Midbrain (tissue), 1 donor: ENCODE measurements at places on chromosomes 6 and 20.

GRCh38 chr6:111646942-111647341 is 41.3 kb upstream of the TRAF3IP2 start:
- no peak for DNase-seq

GRCh38 chr20:62805155-62805710 is 598 bp downstream of the OGFR start:
- no peak for DNase-seq

DNA sequence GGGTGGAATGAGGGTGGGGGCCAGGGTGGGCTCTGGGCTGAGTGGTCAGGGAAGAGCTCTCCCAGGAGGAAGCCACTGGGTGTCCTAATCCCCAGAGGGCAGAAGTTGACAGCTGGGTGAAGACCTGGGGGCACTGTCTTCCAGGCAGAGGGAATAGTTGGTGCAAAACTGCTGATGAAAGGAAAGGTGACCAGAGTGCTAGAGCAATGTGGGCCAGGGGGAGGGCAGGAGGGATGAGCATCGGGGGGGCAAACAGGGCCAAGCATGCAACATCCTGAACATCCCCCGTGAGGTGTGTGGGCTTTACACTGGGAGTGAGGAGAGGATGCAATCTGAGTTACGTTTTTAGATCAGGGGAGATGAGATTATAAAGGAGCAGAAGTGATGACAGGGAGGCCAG is 97.8 kb downstream of the NOL4L start:
- no peak for DNase-seq

- no peak for DNase-seq
Measured at GRCh38 chr6:15464211-15464725, 198.6 kb downstream of the DTNBP1 start.

DNA sequence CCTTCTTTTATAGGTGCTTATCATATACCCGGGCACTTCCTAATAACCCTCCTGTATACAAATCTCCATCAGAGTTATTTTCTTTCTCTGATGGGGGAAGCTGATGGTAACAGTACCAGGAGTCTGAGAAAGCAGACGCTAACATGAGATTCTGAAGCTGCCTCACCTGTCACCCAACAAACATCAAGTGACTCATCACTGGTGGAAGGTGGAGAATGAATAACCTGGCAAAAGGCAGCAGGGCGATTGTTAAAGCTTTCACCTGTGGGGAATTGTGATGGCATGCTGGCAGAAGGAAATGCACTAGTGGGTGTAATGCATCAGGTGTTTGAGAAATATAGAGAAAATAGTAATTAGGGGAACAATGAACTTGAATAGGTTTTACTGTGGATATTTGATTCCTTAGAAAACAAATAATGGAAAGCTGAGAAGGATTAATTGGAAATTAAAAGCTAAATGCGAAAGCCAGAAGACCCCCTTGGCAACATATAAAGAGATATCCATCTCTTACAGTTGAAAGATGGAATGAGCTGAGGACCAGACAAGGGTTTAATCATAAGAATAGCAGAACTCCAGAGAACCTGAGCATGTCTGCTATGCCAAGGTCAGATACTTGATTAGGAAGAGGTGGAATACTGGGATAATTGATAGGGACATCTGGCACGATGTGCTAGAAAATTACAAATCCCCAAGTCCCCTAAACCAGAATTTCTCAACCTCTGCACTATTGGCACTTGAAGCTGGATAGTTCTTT is 517.1 kb downstream of the PKHD1 start:
- DNase-seq = no peak

DNA sequence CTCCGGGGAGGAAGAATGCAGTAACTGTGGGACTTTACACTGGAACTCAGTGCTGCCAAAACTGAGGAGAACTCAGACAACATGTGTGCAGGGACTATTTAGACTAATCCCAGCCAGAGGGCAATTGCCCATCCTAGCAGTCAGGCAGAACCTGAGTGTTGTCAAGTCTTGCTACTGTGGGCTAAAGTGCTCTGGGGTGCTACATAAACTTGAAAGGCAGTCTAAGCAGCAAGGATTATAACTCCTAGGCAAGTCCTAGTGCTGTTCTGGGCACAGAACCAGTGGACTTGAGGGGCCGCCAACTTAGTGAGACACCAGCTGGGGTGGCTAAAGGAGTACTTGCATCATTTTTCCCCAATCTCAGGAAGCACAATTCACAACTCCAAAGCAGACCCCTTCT is 363.8 kb upstream of the PTCHD4 start:
- DNase-seq = no peak

DNA sequence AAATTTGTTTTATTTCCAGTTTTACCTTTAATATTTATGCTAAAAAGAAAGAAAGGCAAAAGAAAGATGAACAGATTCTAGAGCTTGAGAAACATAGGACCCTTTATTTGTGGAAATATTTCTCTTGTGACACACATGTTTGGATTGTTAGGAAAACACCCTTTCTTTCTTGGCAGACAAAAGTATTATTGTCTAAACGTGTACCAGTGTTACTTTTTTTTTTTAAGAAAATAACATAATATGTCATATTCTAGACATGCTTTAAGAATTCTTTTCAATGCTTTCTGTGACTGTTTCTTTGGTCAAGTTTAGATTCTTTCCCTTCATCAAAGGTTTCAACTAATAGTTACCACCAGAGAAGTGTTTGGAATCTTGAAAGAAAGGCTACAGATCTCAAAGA is 183.4 kb upstream of the CNR1 start:
- DNase-seq = no peak

- DNase-seq = no peak
Measured at GRCh38 chr6:22852101-22852500, 282.7 kb downstream of the HDGFL1 start.

DNA sequence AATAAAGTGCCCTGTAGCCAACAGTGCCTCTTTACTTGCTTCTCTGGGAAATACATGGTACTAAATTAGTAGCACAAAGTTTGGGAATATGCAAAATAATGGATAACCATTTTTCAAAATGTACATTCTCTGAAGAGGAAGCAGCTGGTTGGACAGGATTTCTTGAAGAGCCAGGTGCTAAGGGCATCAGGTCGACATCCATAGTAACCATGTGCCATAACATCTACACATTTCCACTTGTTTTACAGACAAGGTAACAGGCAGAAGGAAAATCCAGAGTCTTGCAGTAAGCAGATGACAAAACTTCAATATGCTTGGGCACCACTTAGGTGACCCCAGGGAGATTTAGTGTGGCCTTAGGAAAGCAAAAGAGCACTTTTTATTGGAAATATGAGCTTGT is 36.5 kb upstream of the SMIM28 start:
- DNase-seq = no peak

DNA sequence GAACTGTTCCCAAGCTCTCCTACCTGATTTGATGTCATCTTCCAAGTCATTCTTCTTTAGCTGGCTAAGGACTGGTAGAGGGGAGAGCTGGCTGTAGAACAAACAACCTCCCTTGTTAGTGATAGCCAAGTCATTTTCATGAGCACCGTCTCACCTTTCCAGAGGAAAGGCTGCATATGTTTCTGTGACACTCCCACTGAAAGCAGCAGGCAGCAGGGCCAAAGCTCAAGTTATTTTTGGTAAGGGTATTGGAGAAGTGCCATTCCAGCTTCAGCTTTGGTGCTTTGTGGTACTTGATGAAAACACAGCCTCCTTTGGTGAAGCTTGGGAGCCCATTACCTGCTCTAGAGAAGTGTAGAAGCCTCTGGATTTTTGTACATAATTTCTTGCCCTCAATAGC is 5.4 kb upstream of the DOK5 start:
- DNase-seq = no peak

- no peak for DNase-seq
Measured at GRCh38 chr6:7543789-7544424, 2.4 kb downstream of the DSP start.

DNA sequence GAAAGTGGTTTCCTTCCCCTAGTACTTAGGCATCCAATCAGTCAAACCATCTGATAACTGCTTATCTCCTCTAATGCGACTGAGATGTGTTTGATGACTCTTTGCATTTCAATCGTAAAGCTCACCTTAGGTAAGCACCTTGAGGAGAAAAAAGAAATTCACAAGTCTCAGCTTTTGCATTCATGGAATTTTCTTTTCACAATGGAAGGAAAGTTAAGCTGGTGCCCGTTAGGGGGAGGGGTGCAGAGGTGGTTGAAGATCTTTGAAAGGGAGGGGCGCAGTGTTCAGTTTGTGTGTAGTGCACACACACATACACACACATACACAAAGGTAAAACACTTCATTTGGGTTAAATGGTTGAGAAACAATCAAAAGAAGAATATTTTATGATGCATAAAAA is 87.1 kb upstream of the SALL4 start:
- no peak for DNase-seq

DNA sequence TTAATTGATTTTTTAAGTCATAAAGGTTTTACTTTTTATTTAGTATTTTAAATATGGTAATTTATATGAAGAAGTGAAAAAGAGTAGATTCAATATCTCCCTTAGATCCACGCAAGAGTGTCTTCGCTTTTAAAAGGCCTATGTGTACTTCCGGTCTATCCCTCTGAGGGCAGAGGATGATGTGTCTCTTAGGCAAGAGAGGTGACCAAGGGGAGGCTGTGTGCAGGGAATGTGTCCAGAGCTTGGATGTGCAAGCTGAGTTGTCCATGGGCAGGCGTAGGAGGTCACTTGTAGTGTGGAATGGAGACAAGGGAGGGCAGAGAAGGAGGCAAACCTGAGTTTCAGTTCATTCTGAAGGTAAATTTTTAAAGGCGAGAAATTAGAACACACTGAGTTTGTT is 113.9 kb downstream of the CRYBG1 start:
- DNase-seq = no peak

DNA sequence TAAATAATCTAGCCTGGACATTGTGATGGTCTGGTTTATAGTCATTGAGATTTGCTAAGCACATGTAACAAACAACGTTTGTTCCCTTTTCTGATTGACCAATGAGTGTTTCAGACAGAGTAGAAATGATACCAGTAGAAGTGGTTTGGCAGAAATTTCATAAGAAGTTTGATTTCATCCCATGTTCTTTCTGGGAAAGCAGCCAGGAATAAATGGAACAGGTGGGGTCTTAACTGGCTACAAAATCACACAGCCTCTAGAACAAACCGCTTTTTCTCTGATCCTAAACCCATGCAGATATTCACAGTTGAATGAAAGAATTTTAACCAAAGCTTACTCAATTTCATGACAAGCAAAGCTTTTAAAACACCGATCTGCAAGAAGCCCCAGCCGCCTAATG is 227.5 kb downstream of the UST start:
- DNase-seq = no peak

- DNase-seq = no peak
Measured at GRCh38 chr6:156832669-156833068, 55.5 kb downstream of the ARID1B start.

DNA sequence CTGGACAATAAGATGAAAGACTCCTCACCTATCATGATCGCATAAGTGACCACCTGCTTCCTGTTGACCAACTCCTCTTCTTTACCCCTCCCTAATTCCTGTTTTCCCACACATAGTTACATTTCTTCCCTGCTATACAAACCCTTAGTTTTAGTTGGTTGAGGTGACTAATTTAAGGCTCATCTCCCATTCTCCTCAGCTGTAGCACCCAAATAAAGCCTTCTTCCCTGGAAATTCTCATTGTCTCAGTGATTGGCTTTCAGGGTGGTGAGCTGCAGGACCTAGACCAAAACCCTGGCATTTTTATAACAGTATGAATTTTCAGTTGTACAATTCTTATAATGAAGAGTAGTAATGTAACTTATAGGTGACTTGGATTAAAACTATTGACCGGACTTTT is 2.1 kb downstream of the FKBP1C start:
- no peak for DNase-seq

DNA sequence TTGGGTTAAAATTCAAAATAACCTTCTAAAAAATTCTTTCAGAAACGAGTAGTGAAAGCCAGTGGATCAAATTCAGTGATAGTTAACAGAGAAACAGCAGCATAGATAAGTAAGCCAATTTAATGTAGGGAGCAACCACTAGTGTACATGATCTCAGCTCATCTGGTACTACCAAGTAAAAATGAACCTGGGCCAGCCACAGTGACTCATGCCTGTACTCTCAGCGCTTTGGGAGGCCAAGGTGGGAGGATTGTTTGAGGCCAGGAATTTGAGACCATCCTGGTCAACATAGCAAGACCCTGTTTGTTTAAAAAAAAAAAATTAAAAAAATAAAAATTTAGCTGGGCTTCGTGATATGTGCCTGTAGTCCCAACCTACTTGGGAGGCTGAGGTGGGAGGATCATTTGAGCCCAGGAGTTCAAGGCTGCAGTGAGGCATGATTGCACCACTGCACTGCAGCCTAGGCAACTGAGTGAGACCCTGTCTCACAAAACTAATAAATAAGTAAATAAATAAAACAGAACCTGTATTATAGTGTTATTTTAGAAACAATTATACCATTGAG is 32.4 kb downstream of the CBFA2T2 start:
- no peak for DNase-seq

- peak; percentile 49 for DNase-seq
Measured at GRCh38 chr6:53795702-53796450, 1.1 kb downstream of the LRRC1 start.

- no peak for DNase-seq
Measured at GRCh38 chr6:11092668-11093375, 812 bp upstream of the SMIM13 start.

- no peak for DNase-seq
Measured at GRCh38 chr20:2794202-2794748, 6.2 kb downstream of the CPXM1 start.

GRCh38 chr6:5967594-5967993 is 39.1 kb downstream of the NRN1 start:
- no peak for DNase-seq

- DNase-seq = no peak
Measured at GRCh38 chr6:116090251-116090650, 10.4 kb upstream of the NT5DC1 start.

DNA sequence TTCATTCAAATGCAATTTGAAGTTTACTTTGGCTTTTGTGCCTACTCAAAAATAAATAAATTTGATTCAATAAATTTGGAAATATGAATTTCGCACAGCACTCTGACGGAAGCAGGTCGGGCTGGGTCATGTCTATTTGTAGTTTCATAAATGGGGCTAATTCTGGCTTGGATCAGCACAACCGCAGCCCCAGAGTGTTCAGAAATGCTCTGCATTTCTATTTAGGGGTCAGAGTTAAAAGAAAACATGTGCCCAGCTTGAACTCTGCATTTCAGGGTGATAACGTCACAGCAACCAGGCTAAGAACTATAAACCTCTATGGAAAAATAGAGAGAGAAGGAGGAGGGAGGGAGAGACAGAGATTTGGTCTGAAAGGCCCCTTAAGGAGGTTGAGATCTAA is 480.9 kb upstream of the NOX3 start:
- DNase-seq = no peak

- DNase-seq = no peak
Measured at GRCh38 chr20:7829776-7830175, 110.5 kb downstream of the HAO1 start.
